ENCODE measurements at places on chromosomes 12 and 14.

DNA sequence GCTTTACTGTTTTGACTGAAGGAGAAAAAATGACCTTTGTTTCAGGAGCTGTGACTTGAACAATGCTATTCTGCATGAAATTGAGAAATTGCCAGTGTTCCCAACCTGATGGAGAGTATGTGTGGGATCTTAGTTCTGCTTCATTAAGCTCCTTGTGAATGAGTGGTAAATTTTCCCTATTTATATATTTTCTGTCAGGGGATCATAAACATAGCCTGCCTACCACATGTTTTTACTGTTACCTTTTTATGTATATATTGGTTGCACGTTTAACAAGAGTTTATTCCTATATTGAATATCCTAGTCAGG lies 271.7 kb downstream of the PDZRN4 start:
- no peak for DNase-seq

- peak; percentile 62 for DNase-seq
Measured at GRCh38 chr14:50093496-50093895, 22.9 kb downstream of the VCPKMT start.

- DNase-seq: peak; percentile 80
Measured at GRCh38 chr14:61645247-61645646, 50.1 kb upstream of the HIF1A start.

- DNase-seq: no peak
Measured at GRCh38 chr12:124006085-124006845, 33.2 kb downstream of the ZNF664 start.

DNA sequence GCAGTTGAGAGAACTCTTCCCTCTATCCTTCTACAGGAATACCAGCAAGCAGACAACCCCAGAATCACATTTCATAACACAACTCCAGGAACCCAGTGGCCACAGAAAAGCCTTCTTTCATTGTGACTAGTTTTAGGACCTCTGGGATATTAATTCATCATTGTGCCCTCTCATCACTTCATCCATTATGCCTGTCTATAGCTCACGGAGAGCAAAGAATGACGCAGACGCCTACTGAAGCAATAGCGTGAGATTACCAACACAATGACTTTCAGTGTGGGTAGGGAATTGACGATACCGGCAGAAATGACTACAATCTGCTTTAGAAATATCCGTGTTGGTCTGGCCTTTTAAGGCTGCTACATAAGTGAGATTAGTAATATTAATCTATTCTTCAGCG lies 158.1 kb upstream of the FOXG1 start:
- DNase-seq: no peak

GRCh38 chr12:29350080-29350479 lies 30.9 kb downstream of the ERGIC2 start:
- no peak for DNase-seq

DNA sequence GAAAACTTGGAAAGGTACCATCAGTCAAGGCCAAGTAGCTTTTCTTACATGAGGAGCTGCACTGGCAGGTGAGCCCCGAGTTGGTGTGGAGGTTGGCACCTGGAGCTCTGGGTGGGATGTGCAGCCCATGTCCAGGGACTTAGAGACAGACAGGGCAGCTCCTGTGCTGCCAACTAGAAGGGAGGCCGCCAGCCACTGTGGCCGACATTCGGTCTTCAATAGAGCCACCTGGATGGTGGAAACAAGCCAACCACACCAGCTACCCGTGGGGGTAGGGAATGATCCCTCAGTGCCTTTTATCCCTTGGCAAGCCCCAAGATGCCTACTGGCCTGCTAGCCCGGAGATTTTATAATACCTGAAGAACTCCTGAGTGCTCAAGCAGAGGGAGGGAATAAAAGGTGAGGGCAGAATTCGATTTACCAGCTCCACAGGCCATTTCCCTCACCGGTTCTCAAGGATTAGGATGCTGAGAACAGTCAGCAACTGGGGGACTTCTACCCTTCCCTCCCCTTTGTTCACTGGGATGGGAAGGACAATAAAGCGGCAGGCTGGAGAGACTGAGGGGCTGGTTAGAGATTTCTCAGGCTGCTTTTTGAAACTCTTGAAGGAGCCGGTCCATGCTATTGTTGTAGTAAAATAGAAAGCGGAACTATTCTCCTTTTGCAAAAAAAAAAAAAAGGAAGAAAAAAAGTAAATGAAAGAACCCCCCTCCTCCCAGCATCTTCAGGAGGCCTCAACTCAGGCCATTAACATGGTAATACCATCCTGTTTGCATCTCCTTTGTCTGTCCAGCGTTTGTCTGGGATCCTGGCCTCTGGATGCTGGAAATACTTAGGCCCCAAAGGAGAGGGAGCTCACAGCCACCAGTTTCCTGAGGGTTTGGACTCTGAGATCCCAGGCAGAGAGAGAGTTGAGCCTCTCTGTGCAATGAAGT lies 321.6 kb downstream of the ZFP36L1 start:
- DNase-seq: no peak

- no peak for DNase-seq
Measured at GRCh38 chr12:109732321-109733305, 19.0 kb downstream of the FAM222A start.

DNA sequence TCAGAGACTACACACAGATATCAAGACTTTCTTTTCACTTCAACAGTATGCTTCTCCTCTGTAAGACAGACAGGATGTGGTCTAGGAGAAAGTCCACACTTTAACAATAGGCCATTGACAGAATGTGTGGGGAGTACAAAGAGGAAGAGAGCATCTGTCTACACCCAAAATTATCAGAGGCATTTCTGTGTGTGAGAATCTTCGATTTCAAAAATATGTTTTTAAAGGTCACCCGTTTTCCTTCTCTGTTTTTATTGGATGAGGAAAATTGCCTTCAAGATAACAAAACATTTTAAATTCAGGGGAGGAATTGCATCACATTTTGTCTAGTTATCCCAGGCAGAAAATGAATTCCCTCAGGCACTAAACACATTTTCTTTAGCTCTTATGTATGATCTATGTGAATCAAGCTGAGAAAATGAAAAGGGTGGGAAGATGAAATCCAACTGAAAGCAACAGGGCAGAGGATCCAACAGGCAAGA lies 16.4 kb downstream of the NAV3 start:
- DNase-seq: no peak

GRCh38 chr12:67765776-67766766 lies 117.5 kb downstream of the DYRK2 start:
- DNase-seq: no peak

- DNase-seq: peak; percentile 93
Measured at GRCh38 chr12:31783996-31784645, 55.3 kb upstream of the AMN1 start.

DNA sequence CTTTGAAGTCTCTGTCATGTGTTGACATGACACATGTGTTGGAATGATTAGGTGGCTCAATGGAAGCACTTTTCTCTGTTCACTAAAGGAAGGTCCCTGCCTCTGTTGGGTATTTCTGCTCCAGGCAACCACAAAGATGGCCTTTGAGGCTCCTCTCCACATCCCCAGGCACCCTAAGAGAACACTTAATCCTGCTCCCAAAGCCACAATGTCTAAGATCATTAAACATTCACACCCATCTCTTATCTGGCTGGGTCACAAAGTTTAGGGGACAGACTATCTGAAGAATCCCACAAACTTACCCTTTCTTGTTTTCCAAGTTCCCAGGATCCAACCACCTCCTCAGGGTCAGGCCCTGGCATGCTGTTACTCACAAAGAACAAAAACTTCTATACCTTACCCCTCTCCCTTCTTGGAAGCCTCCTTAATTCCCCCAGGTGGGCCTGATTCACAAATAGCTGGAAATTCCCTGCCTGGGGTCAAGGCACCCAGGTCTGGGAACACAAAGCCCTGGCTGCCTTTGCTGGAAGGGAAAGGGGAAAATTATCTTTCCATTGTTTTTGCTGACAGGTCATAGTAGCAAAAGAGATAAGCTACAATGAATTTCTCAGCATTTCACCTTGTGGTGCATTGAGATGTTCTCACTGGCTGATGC lies 333.7 kb downstream of the PCNX1 start:
- no peak for DNase-seq

- DNase-seq: no peak
Measured at GRCh38 chr12:47085815-47086252, 6.1 kb upstream of the AMIGO2 start.

- peak; percentile 44 for DNase-seq
Measured at GRCh38 chr14:30521899-30522736, 36.8 kb upstream of the G2E3 start.

DNA sequence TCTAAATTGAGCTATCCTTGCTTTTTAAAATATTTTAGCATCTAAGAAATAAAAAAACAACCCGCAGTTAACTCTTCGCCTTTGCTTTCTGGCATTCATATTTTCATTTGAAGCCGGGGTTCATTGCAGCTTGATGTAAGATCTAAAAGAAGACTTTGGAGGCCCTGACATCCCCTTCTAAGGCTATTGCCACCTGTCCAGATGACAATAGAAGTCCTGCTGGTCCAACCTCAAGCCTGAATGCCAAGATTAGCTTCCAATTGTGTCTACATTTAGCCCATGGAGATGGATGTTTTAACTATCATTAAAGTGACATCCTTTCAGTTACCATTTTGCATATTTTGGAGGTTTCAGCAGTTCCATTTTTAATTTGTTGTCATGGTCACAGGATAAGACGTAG lies 51.6 kb upstream of the ATP2A2 start:
- DNase-seq: no peak

- DNase-seq: no peak
Measured at GRCh38 chr12:59627582-59627981, 31.8 kb downstream of the SLC16A7 start.

DNA sequence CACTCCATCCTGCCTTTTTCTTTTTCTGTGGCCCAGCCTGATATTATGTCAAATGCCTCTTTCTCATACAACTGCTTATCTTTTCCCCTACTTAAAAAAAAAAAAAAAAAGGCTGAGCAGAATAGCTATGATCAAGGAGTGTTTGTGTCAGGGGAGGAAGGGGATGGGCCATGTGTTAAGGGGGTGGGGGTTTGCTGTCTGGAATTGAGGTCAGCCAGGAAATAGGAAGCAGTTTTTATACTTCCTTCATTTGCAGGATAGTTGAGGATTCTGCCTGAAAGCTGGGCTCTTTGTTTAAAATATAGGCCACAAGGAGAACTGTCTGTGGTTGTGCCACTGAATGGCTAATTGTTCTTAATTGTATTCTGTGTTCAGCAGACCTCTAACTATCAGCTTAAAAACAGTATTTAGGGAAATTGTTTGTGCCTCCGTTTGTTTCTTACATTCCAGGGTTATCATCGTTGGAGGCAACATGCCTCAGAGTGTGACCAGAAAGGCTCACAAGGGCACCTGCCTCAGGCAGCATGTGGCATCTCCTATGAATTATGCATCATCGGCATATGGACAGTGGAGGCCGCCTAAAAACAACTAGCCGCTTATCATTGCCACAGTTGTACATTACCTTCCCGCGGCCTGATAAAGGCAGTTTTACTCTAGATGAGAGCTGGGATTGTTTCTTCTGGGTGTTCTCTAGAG lies 96.0 kb downstream of the SRGAP1 start:
- peak; percentile 76 for DNase-seq

GRCh38 chr12:57927086-57927485 lies 14.3 kb upstream of the ATP23 start:
- DNase-seq: no peak

- no peak for DNase-seq
Measured at GRCh38 chr14:73743431-73743931, 29.3 kb upstream of the PNMA1 start.

DNA sequence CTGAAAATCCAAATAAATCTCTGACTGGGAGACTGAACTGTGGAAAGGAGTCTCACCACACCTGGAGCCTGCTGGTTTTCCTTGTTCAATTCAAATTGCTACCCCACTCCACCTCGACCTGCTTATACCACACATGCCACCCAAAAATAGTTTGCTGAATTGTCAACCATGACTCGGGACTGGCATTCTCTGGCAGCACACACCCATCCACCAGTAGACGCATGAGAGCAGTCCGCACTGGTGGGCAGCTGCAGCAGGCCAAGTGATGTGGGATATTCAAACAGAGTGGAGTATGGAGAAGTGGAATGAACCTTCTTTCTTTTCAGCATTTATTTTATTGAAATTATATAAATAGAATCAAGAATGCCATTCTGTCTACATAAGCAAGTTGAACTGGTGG lies 38.7 kb upstream of the SYCP3 start:
- no peak for DNase-seq

- peak; percentile 5 for DNase-seq
Measured at GRCh38 chr12:39587225-39587624, 32.4 kb downstream of the ABCD2 start.

- peak; percentile 83 for DNase-seq
Measured at GRCh38 chr12:108299516-108299915, 39.6 kb downstream of the CMKLR1 start.

DNA sequence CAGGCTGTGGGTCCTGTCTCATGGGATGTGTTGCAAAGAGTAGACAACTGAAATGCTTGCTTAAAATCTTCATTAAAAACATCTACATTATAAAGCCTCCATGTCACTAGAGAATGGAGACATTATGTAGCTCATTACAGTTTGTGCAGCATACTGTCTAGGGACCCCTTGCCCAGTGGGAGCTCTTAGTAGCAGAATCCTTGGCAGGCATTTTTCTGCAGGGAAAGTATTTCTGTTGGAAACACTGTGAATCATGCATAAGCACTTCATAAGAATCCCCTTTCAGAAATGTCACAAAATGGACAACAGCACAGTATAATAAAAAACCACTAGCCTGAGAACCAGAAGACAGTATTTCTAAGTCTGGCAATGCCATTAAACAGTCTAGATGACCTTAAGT lies 174.3 kb downstream of the MGAT4C start:
- DNase-seq: no peak

DNA sequence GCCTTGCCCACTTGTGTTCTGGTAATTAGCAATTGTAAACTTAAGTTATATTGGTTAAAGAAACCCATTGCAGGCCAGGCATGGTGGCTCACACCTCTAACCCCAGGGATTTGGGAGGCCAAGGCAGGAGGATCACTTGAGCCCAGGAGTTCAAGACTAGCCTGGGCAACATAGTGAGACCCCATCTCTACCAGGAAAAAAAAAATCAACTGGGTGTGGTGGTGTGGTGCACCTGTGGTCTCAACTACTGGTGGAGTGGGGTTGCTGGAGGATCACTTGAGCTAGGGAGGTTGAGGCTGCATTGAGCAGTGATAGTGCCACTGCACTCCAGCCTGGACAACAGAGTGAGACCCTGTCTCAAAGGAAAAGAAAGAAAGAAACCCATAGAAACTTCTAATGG lies 13.7 kb downstream of the YY1 start:
- DNase-seq: no peak

GRCh38 chr12:42586268-42586667 lies 3.3 kb downstream of the PRICKLE1 start:
- no peak for DNase-seq
